Right lobe of liver (tissue), 6 donors: ENCODE measurements at places on chromosomes 4 and X. TPM values are rescaled to one million over a fixed set of nuclear protein-coding genes. Genes with fewer than 3 reads are reported as not detected.

- DNase-seq: no peak
Measured at GRCh38 chr4:11615601-11616000, 186.9 kb upstream of the HS3ST1 start.

Gene SLC10A4
- total RNA-seq: not detected

DNA sequence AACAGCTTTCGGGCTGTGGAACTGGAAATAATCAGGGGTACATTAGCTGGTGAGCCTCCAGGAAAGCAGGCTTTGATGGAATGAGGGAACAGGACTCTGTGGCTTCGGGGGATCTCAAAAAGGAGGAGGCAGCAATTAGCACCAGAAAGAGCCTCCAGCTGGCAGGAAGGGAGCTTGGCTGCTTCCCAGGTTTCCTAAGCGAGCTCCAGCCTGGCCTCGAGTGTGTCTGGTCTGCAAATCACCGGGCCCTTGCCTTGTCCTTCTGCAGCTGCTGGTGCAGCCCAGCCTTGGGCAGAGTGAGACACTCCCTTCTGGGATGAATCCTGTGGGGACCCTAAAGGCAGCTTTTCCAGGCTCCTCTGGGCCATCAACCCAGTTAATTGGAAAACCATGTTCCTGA is 10.7 kb upstream of the PDHA1 start:
- peak; percentile 49 for DNase-seq

- no peak for DNase-seq
Measured at GRCh38 chr4:151874328-151874727, 113.5 kb upstream of the GATB start.

DNA sequence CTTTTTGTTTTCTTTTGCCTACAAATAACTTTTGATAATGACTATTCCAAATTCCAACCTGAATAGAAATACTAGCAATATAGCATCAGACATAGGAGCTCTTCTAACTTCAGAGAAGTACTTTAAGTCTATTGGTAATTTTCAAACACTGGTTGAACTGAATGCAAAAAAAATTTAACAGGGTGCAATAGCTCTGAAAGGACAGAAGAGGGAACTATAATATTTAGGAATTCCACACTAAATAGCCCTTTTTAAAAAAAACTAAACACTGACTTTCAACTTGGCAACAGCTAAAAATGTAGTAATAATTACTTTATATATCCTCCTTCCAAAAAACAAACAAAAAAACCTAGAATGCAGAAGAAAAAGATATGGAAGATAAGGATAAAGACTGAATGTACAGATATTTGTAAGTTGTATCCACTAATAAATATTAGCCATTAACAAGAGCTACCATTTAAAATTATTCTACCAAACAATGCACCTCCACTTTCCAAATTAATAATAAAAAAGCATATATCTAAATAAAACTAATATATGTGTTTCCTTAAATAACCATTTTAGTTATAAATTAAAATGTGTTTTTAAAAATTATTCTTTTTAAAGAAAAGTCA is 81.4 kb downstream of the FBXW7 start:
- no peak for DNase-seq

- no peak for DNase-seq
Measured at GRCh38 chrX:151754641-151755215, 20.2 kb downstream of the CNGA2 start.

- DNase-seq: no peak
Measured at GRCh38 chrX:54492340-54492739, 3.7 kb downstream of the FGD1 start.

- no peak for DNase-seq
Measured at GRCh38 chr4:48858130-48858529, 27.2 kb downstream of the OCIAD1 start.

DNA sequence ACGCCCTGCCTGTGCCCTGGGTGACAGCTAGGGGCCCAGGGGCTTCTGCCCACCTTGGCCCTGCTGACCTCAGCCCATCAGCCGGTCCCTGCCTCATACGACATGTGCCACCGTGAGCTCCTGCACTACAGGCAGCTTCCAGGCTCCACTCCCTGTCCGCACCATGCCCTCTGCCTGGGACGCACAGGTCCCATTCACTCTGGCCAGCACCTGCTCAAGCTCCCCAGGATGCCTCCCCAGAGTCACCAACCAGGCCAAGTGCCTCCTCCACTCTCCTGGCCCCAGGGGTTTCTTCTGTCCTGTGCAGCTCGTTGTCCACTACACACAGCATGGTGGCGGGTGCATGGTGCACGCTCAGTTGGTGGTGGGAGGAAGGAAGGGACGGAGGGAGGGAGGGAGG is 20.2 kb upstream of the MRFAP1 start:
- DNase-seq: no peak

DNA sequence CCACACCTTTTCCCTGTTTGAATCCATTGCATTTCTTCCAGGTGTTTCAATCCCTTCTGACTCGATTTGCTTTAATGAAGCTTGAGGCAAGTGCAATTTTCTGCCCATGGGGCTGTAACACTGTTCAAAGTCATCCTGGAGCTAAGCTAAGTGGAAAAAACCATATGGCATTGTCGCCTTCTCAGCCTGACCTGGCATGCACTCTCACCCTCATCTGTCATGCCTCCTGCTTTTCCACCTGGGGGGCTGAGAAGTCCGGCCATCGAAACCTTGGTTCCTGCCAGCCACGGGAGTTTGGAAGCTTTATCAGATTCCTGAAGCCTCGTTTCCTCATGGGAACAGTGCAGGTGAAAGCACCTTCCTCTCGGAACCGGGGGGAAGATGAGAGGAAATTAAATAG is 38.2 kb downstream of the WFS1 start:
- DNase-seq: no peak

DNA sequence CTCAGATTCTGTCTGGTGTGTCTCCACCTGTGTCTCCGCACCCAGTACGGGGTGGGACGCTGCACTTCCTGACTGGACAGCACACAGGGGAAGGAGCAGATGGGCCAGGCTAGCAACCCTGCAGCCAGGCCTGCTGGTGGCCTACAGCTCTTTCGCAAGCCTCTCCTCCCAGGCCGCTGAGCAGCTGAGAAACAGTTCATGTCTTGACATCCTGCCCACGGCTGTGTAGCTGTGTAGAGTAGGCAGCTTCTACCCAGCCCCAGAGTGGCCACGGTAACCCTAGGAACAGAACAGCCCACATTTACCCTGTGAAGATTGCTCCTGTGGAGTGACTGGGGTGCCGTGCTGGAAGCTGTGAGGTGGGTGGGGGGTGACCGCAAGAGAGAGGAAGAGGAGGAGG is 38.9 kb downstream of the CCNQ start:
- no peak for DNase-seq

Gene G6PD
- total RNA-seq: 5.4 TPM

GRCh38 chrX:109600237-109600651 is 24.7 kb downstream of the KCNE5 start:
- DNase-seq: no peak

GRCh38 chr4:25160714-25161592 is 704 bp upstream of the SEPSECS start:
- no peak for DNase-seq

GRCh38 chr4:111466811-111467604 is 678.2 kb upstream of the FAM241A start:
- no peak for DNase-seq

Gene ATP8A1
- total RNA-seq: 1.9 TPM

DNA sequence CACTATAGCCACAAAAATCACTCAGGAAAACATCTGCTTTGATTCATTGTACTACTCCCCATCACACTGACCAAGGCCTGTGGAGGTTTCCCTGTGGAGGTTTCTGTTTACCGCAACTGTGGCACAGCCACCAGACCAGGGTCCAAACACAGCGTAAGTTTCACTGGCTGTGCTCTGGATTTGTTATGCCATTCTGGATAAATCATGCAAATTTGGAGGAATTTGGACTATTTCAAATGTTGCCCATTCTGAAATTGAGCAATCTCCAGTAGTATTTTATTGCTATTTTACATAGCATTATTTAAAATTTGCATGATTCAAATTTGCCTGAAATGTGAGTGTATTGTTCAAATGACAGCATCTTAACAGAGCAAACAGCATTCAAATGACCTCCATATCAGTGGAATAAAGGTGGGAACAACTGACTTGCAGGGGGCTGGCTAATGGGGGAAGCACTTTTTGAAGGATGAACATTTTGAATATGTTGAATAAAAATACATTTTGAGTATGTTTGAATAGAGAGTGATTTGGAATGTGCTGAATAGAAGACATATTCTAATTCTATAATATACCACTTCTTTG is 66.1 kb upstream of the ACSL1 start:
- peak; percentile 80 for DNase-seq

DNA sequence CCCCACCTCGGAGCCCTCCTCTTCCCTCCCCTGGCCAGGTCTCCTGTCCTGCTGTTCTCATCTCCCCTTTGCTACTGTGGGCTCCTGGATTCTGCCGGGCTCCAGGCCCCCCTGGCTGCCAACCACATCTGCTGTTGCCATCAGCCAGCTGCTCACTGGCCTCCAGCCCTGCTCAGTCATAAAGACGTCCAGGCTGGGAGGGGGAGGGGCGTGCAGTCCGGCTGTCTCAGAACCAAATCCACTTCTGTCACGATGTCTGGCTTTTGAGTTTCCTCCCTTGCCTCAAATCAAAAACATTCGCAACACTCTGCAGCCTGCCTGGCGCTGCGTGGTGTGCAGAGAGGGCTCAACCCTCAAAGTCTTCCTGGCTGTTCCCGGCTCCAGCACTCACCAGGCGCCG is 7.1 kb downstream of the RASL11B start:
- DNase-seq: no peak

GRCh38 chrX:136193771-136194170 is 46.4 kb downstream of the FHL1 start:
- DNase-seq: no peak

- DNase-seq: no peak
Measured at GRCh38 chr4:186604124-186604807, 48.9 kb upstream of the MTNR1A start.

DNA sequence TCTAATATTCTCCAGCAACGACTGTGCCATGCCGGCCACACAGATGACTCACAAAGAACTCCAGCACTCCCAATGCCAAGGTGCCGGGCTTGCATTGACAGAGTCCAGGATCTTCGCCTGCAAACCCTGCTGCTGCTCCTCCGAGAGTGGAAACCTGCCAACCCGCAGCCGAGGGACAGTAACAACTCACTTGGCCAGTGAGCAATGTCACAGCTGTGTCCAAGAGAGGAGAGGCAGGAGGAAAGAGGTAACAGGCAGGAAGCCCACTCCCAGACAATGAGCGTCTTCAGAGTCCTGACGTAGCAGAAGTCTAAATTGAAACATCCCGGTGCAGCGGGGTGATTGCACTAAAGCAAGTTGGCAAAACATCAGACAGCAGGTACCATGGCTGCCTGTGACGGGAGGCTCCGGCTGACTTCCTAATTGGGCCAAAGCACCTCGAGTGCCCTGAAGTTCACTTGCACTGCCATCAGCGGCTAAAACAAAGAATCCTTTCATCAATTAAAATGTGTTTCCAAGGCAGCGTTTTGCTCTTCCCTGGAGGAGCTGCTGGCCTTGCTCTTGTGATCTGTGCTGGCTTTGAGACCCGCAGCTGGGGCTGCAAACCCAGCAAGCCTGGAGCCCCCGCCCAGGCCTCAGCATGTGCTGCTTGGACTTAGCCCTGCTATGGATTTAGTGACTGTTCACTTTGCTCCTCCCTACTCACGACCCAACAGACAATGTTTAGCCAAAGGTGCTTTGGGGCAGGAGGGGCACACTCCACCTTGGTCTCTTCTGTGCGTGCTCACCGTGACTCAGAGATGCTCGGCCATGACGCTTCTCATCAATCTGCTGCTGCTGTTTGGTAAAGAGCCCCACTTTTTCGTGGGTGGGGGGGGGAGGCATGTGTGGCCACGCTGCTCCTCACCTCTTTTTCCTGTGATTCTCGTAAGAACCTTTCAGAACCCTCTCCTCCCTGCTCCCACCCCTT is 36.5 kb downstream of the DCTD start:
- no peak for DNase-seq

GRCh38 chr4:139684351-139684750 is 18.7 kb downstream of the MGST2 start:
- DNase-seq: no peak

GRCh38 chrX:30982467-30982866 is 89.4 kb downstream of the FTHL17 start:
- no peak for DNase-seq

DNA sequence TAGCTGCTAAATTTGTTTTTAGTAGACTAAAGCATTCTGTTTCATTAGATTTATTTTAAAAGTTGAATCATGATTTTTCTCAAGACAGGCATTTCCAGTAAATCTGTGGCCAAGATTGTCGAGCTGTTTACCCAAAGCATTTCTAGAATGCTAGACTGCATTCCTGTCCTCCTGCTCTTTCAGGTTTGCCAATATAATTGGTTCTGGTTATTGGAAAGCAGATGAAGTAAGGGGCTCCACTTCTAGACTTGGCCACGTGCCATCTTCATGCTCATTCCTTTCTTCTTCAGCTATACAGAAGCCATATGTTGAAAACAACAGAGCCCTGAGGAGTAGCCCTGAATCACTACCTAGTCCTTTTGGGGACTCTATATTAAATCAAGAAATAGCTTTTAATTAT is 62.5 kb downstream of the PGRMC2 start:
- no peak for DNase-seq

Gene TLR1
- total RNA-seq: 8.6 TPM

DNA sequence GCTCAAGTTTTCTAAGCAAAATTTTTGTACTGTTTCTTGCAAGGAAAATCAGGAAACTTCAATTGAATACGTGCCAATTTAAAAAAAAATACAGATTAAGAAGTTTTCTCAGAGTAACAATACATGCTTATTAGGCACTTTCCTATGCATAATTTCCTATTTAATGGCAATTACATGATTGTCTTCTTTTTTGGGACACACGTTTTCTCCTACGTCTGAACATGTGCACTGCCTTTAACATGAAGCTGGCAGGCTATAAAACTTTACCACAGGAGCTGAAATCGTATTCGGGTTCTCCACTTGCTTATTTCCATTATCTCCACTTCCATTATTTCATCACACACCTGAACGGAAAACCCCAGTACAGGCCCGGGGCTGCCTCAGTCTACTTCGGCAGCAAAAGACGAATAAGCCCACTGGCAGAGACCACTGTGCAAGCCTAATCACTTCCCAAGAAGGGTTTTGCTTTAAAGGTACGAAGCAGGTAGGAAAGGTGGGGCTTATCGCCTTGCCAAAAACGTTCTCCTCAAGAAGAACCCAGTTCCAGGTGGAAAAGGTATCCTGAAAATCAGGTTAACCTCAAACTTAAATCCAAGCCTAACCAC is 575 bp downstream of the RCHY1 start:
- DNase-seq: no peak

DNA sequence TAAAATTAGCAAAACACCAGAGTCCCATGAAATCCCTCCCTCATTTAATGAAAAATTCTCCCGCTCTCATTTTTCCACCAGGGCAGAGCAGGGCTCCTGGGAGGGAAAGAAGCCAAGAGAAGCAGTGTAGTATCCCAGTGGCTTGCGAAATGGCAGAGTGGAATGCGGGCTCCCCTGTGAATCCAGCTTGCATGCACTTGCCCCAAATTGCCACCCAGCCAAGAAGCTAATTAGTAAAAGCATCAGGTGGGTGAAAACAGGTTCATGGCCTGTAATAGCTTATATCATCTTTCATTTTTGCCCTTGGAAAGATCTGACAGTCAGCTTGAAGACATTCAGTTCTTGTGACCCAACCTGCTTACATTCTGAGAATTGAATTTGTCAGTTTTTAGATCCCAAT is 10.1 kb downstream of the AMOT start:
- no peak for DNase-seq

Gene APBB2
- 27.9 TPM for total RNA-seq

- DNase-seq: no peak
Measured at GRCh38 chr4:4759883-4760282, 99.6 kb upstream of the MSX1 start.

GRCh38 chr4:55757356-55757952 is 62.1 kb upstream of the EXOC1L start:
- DNase-seq: no peak
